ENCODE measurements at places on chromosomes 12 and 14.

GRCh38 chr12:38328306-38328895, 11.8 kb downstream of the ALG10B start:
- peak; percentile 77 for DNase-seq

- peak; percentile 16 for DNase-seq
These were observed 100.7 kb downstream of the ELK3 start for GRCh38 chr12:96294831-96295230.

GRCh38 chr14:58963873-58964597, 224.4 kb upstream of the DAAM1 start:
- DNase-seq, result no peak

- DNase-seq, result no peak
These were observed 481 bp downstream of the REC8 start for GRCh38 chr14:24172261-24172860.

GRCh38 chr12:42582050-42582449, 7.5 kb downstream of the PRICKLE1 start:
- DNase-seq, result peak; percentile 36

DNA sequence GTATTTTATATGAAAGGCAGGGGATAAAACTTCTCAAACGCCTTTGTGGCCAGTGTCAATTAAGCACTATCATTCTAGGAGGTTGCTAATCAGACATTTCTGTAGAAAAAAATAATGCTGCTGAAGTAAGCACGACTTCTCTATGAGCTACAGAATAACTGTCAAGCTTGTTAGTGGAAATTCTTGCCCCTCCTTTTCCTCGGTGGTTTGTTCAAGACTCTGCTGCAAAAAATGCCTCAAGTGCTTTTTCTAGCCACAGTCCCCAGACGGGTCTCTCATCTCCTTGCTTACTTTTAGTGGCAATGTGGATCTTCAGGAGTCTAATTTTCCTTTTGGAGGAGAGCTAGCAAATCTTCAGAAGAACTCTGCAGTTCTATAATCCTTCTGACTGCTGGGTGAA, 452.0 kb downstream of the FUT8 start:
- DNase-seq, result no peak

DNA sequence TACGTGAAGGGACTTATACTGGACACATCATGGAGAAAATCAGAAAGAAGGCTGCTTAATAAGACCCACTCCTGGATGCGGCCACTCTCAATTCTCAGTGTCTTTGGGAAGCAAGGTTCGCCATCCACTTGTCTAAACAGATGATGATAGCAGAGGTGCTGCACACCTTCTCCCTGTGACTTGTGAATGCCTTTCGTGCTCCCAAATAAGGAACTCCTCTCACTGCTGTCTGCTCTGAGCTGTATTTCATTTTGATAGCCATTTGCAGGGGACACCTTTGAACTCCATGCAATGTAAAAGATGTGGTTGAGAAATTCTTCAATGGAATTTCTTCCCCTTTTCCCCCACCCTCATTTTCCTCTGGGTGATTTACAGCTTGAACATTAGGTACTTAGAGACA, 11.6 kb downstream of the RMST start:
- DNase-seq, result no peak

GRCh38 chr14:84622357-84622756, 907.6 kb upstream of the FLRT2 start:
- DNase-seq, result peak; percentile 62

DNA sequence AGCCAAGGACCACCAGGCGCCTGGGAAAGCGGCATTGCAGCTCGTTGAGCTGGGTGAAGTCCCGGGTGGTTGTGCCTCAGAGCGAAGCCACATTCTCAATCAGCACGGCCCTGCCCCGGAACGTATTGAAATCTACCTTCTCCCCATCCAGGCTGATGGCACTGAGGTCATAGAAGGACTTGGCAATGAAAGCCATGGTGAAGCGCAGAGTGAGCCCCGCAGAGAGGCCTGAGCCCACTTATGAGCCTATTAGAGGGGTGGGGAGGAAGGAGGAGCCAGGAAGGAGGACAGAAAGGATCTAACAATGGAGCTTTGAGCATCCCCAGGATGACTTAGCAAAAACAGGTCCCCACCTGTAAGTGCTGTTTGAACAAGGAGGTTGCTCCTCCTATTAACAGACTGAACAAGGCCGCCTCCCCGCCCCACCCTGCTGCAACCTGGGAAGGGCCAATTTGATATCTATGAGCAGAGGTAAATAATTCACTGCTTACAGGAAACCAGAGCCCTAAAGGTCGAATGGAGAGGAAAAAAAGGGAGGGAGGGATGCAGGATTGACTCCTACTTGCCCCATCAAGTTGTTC, at the start of gene GPX2:
Gene GPX2, minus strand, starts transcription at position 215 of the 581 bp plus-strand sequence. Its CDS starts 19 bp downstream, at position 196.
- no peak for DNase-seq

DNA sequence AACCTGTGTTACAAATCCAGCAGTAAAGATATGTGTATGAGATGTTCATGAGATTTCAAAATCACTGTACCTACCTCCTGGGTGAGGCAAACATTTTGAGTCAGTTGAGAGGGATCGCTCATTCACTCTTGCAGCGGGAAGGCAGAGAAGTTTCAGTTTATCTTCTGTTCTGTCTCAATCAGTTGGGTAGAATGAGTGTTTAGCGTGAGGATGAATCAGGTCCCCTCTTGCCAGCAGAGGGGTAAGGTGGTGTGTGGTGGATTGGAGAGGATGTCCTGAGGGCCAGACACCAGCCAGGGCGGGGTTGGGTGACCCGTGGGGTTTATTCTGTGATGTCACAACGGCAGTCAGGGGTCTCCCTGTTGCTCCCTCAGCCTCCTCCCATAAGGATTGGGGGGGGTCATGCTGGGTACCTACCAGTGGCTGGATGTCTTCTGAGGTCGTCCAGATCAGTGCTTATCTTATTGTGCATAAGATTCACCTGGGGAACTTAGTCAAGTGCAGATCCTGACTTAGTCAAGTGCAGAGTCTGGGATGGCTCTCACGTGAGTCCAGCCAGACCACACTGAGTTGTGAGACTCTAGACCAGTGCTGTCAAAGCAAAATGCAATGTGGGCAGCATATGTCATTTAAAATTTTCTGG, at the start of gene GSG1:
Gene GSG1, minus strand, starts transcription at position 277 of the 643 bp plus-strand sequence. Its CDS starts 155 bp downstream, at position 122.
- no peak for DNase-seq

GRCh38 chr14:102530828-102531478, 21.4 kb upstream of the ANKRD9 start:
- no peak for DNase-seq

- DNase-seq, result no peak
These were observed 6.2 kb downstream of the AACS start for GRCh38 chr12:125071456-125071855.

- no peak for DNase-seq
These were observed 27.1 kb upstream of the CLMN start for GRCh38 chr14:95346820-95347219.

DNA sequence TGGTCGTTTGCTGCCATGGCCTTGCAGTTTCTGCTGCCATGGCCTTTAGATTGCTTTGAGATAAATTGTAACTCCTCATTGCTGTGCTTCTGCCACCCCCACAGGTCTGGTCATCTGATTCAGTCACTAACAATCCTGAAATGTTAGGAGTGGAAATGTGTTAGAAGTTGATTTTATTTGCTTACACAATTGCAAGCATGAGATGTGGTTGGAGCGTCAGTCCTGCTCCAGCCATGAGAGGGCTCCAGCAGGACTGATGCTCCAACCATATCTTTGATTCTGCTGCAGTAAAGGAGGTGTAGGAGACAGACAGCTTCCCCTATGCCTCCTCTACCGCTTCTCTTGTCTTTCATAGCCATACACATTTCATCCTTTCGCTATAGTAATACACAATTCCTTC, 226.8 kb upstream of the RGS6 start:
- DNase-seq, result no peak

- DNase-seq, result peak; percentile 62
These were observed 158.9 kb upstream of the AMIGO2 start for GRCh38 chr12:47238669-47239114.

- DNase-seq, result peak; percentile 4
These were observed 3.9 kb downstream of the GZMH start for GRCh38 chr14:24605435-24606190.

DNA sequence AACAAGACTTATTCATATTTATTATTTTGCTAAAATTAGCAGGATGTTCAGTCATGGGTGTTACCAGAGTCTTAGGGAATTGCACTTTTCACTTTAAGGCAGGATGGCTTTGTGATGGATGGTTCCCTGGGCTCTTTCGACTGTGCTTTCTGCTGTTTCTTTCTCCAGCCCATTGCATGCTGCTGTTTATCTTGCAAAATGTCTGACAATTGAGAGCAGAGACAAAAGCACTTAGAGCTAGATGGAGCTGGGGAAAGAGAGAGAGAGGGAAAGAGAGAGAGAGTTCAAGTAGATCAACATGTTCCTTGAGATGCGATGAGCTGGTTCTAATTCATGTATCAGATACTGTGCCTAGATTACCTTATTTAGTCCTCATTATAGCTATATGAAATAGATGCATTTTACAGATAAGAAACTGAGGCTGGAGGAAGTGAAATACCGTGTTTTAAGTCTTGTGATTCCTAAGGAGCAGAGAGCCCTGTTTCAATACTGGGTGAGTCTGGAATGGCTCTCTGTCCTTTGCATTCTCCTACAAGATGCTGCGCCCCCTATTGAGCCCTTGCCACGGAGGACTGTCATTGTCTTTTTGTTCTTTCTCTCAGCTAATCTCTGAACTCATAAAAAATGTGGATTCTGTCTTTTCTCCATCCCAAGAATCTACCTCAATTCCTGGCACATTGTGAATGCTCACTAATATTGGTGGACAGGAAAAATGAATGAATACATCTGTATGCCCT, 227.9 kb downstream of the ALG10B start:
- no peak for DNase-seq

- DNase-seq, result peak; percentile 53
These were observed 26.6 kb downstream of the PPP2R5C start for GRCh38 chr14:101788016-101788635.

DNA sequence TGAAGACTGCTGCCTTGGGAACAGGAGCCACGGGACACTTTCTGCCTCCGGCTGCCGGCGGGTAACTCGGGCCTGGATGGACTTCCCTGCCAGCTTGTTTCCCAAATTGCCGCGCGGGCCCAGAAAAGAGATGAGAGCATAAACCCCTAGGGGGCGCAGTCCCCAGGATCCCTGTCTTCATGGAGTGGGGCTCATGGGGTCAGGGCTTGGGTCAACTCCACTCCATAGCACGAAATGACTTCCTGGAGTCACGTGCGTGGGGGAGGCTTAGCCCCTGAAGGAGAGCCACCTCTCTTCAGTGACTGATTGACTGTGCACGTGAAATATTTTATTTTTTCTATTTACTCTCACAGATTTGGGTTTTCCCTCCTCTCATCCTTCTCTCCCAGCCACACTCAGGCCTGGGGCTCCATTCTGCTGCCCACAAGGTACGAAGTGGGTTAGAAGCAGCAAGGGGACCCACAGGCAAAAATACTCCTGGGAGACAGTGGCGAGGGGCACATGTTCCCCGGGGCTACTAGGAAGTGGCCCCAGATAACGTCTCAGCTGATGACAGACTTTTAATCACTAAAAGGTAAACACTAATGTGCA, 10.0 kb downstream of the PGF start:
- peak; percentile 54 for DNase-seq

DNA sequence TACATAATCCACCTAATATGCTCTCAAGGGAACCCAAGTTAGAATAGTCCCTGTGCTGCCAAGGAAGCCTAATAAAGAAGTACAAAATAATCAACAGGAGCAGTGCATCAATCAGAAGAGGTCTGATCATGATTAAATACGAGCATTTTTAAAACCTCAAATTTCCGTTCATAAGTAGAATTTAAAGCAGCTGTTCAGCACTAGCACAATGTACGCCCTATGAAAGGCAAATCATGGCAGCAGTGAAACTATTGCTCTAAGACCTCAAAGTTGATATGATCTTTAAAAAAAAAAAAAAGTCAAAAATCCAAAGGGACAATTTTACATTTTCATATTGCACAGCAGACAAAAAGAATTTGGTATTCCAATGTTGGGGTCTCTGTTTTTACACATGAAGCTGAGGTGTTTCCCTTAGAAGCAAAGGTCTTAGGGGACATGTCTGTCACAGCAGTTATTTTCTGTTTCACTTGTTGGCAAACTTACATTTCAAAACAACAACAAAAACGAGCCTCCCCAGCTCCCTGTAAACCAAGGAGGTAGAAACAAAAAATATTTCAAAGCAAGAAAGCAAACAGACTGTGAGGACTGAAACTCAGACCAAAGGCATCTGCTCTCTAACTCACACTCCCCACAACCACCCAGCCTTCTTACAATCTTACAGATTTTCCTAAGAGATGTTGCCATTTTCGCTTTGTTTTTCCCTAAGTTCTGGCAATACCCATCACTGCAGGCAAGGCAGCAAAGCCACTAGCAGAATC, 28.2 kb downstream of the SOX5 start:
- DNase-seq, result no peak

DNA sequence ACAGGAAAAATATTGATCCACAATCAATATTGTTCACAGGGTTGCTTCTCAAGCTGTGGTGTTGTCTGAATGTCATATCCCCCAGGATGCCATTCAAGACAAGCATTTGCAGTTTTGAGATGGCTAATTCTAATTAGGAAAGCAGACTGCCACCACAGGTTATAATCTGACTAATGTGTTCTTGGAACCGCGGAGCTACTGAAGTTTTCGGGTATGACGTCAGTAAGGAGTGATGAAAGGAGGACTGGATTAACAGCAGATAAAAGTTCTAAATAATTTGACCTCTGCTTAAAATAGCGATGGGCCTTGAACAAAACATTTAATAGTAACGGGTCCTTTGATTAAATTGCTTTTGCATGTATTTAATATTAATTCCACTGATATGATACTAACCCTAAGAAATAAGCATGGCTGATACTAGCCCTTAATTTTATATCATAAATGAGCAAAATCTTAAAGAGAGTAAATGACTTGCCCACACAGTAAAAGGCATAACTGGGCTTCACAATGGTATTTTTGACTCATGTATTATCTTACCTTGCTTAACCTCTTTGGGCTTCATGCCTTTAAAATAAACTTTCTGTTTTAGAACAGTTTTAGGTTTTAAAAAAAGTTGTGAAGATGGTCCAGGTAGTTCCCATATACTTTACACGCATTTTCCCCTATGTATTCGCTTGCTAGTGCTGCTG, 50.3 kb downstream of the TSHR start:
- DNase-seq, result no peak

DNA sequence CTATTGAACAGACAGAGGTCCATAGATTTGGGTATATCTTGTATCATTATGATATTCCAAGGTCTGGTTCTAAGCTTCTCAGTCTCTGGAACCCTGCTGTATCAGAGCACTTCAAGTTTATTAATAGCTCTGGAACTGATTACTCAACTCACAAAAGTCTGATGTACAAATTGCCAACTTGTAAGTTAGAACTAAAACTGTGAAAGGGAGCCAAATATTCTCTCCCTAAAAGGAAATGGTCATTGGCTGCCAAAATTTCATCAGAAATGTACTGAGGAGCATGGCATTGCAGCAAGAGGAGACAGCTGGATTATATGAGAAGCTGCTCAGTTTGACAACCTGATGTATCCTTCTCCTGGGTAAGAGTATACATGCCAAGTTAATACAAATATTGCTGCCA, 828.8 kb upstream of the SEL1L start:
- no peak for DNase-seq
